ENCODE measurements at places on chromosomes 1 and 21.

- DNase-seq = no peak
Measured at GRCh38 chr1:183024317-183025009, 1.2 kb downstream of the LAMC1 start.

DNA sequence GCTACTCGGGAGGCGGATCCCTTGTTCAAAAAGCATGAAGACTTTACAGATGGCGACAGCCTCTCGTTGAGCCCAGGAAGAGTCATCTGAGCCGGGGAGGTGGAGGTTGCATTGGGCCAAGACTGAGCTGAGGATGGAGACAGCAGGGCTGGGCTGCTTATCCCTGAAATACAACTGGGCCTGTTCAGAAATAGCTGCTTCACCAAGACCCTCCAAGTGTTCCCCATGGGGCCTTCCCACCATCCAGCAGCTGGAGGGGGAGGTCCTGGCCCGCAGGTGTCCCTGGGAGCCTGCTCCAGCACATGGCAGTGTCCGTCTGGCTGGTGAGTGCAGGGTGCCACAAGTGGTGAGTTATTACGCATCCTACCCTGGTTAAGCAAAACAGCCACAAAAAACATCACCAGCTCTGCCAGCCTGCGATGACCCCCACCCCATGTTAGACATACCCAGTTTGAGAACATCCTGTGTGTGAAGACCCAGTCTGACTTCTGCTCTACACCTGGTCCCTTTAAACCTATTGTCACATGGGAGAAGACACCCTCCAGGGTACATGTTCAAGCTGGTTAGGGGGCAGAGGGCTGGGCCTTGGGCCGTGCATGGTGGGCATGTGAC lies 93.1 kb upstream of the TMPRSS2 start:
- no peak for DNase-seq

GRCh38 chr1:204286831-204287421 lies 72.8 kb downstream of the PLEKHA6 start:
- no peak for DNase-seq

GRCh38 chr1:184823080-184823479 lies 68.4 kb upstream of the EDEM3 start:
- DNase-seq = no peak

GRCh38 chr1:248834343-248834940 lies 3.6 kb upstream of the ZNF672 start:
- DNase-seq = no peak

DNA sequence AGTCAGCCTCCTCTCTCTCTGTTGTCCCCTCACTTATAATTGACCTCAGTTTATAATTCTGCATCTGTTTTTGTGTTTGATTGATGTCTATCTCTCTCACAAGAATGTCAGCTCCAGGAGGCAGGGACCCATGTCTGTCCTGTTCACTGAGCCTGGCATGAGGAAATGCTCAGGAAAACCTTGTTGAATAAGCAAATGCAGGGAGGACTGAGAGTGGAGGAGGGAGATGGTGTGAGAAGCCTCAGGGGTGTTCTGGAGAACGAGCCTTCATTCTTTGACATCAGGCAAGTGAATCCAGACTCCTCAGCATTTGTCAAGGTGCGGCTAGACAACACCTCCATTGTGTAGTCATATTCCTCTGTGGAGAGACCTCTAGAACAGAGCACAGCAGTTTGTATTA lies 45.5 kb downstream of the MAN1C1 start:
- DNase-seq = no peak

DNA sequence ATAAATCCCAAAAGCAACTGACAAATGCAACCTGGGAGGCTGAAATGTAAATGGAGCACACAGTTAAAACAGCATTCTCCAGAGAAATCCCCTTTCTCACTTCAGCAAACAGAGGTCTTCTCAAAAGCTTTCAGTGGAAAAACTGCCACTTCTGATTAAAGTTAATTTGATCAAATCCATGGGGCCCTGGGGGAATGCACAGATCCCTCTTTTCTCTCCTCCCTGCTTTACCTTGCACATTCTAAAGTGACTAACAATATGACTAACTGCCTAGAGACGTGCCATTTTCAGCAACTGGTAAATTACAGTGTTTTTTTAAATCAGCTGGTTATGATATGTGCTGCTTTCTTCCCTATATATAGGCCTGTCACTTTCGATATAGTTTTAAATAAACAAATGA lies 142.5 kb downstream of the RERE start:
- no peak for DNase-seq

GRCh38 chr1:66292944-66293343 lies 241.0 kb upstream of the SGIP1 start:
- no peak for DNase-seq

GRCh38 chr1:17520473-17521319 lies 18.8 kb upstream of the ARHGEF10L start:
- DNase-seq = no peak

DNA sequence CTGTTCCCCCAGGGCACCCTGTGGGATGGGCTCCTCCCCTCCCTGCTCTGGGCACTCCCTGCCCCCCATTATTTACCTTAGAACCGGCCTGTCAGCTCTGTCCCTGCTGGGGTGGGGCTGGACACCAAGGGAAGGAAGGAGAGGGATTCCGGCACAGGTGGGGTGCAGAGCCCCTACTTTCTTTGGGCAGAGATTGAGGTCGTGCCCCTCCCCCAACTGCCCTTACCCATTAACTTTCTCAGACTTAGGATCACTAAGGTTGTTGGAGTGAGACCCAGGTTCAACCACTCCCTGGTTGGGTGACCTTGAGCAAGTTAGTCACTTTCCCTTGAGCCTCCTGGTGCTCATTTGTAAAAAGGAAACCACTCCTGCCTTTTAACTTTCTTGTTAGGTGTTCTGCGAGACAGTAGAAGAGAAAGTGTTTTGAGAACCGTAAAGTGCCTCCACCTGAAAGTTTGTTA lies 57.0 kb upstream of the SYNC start:
- no peak for DNase-seq
